ENCODE measurements at places on chromosomes 11 and 22. TPM values are rescaled to one million over a fixed set of nuclear protein-coding genes. Genes with fewer than 3 reads are reported as not detected.

MMP12 gene
- 2.8 TPM for total RNA-seq

TRIM51 gene
- not detected for total RNA-seq

SLC1A2 gene
- total RNA-seq: 2.7 TPM

UPK2 gene
- not detected for total RNA-seq

TTC28 gene
- 19.1 TPM for total RNA-seq

GPR83 gene
- total RNA-seq: not detected

GAS2 gene
- 0.63 TPM for total RNA-seq

ILK gene
- 176 TPM for total RNA-seq

MICAL2 gene
- total RNA-seq: 30.5 TPM

RPS13 gene
- 1,370 TPM for total RNA-seq

TRMT112 gene
- total RNA-seq: 240 TPM

ASCL2 gene
- not detected for total RNA-seq

SYT13 gene
- total RNA-seq: not detected

FOXRED2 gene
- 3.9 TPM for total RNA-seq

AASDHPPT gene
- total RNA-seq: 44.1 TPM

DEUP1 gene
- not detected for total RNA-seq

SLC17A6 gene
- total RNA-seq: not detected

AGBL2 gene
- 3.7 TPM for total RNA-seq

MRGPRE gene
- total RNA-seq: not detected

CFAP300 gene
- total RNA-seq: 1.8 TPM

OSM gene
- total RNA-seq: not detected

FRMD8 gene
- 17.2 TPM for total RNA-seq
